ENCODE measurements at places on chromosomes 2 and 18. TPM values are rescaled to one million over a fixed set of nuclear protein-coding genes. Genes with fewer than 3 reads are reported as not detected.

GRCh38 chr18:37346048-37346447 is 219.6 kb downstream of the CELF4 start:
- no peak for DNase-seq

DNA sequence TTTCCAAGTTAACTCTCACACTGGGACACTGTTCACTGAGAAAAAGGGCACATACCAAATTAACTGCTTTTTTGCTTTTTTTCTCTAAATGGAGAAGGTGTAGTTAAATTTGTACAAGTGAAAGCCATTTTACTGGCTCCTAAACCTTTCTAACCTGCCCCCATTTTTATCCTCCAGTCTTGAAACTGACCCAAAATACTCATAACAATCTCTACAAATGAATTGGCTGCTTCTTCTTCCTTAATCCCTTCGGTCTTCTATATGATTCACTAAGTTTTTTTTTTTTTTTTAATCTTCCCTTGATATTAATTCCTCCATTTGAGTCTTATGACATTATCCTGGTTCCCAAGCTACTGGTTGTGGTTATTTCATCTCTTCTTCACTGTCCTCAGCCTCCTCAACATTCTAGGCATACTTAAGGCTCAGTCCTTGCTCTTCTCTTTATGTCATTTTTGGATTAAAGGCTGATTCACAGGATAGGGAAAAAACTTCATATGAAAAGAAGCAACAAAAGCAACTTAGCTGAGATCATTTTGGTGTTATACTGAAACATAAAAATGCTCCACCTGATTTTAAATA is 19.8 kb downstream of the ORC2 start:
- no peak for DNase-seq

DNA sequence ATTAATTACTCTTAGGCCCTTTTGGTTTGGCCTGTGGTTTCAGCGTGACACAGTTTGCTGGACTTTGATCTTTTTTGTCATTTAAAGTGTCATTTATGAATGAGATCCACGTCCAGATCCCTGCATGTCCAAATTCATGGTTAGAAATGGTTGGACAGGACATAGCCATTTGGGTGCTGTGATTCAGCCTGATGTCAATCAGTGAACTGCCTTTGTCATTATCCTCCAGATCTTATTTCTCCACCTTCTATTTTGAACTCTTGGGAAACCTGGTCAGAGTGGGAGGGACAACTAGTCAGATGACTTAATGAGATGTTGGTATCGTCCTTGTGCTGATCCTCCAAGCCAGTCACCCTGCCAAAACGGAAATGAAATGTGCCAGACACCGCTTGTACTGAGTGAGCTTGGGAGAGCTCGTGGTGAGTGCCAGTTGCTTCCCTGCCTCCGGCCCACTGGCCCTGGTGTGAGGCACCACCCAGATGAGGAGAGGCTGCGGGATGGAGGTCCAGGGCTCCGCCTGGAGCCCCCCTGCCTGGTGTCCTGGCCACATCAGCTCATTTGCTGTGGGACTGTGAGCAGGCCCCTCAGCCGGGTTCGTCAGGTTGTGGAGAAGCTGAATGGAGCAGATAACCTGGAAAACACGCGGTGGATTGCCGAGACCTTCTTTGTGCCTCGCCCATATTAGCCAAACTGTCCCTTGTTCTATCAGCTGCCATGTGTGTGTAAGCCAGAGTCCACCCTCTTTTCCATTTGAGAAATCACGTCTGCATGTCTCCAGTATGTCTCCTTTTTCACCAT is 70.1 kb downstream of the DGKD start:
- DNase-seq: peak; percentile 85

DNA sequence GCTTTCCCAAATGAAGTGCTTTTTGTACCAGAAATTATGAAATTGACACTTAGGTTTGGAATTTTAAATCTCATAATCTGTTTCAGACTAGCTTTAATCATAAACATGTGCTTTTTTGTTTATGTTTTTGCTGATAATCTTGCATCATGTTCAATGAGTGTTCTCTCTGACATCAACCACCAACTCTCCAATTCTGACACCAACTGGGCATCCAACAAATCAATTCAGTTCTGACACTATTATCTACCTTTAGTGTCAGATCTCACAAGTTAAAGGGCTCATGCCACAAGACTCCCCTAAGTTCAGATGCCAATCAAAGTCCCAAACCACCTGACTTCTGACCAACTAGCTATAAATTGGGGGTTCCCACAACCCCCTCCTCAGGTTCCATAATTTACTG is 19.6 kb downstream of the PELI1 start:
- no peak for DNase-seq

- no peak for DNase-seq
These were observed 117.7 kb upstream of the ACVR1C start for GRCh38 chr2:157746234-157746950.

GRCh38 chr18:11980494-11981191 is 664 bp upstream of the IMPA2 start:
- peak; percentile 100 for DNase-seq

DNA sequence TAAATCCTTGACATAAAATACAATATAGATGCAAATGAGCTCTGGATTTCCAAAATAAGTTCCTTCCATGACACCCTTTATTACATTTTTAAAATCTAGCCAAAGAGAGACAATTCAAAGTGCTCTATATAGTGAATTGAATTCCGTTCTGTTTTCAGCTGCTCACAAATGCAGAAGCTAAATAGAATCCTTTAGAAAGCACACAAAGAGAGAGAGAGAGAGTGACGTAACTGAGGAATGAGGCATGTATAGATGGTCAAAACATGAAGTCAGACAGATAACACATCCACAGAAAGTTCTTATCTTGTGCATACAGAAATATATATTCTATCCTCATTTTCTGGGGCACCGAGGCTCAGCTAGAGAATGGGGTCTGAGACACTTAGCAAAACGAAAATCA is 344.7 kb upstream of the NETO1 start:
- DNase-seq: no peak

DNA sequence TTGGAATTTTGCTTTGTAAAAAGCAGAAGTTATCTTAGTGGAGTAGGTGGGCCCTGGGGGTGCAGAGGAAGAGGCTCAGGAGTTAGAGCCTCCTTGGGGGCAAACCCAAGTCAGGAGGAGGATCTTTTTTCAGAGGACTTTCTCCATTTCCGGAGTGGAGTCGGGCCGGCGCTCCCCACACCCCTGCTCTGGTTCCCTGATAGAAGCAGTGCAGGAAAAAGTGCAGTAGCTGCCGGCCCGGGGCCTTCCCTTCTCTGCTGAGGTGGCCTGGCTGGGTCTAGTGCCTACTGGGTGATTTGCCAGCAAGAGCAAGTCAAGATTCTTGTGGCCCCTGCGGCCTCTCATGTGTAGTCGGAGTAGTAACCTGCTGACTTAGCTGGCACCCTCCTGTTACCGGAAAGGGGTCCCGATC is 124.2 kb upstream of the HS6ST1 start:
- DNase-seq: peak; percentile 58

DNA sequence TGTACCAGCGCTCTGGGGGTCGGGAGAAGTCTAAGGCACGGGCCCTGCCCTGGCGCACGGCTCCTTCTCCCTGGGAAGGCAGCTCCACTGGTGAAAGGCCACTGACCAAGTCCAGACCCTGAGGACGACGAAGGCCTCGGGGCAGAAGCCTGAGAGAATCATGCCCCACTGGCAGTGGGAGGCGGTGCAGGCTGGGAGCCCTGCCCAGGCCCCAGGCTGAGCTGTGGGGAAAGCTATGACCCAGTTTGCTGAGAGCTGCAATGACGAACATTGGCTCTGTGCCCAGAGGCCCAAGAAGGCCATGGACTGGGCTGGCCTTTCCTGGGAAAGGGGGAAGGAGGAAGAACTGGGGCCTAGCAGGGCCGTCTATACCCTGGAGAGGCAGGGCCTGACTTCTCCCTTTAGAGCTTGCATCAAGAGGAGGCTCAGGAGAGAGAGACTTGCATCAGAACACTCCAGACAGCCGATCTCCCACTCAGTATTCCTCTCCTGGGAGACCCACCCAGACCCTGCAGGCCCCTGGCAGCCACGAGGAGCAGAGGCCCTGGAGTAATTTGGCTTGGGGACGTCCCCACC is 32.9 kb downstream of the HS1BP3 start:
- DNase-seq: peak; percentile 98

DNA sequence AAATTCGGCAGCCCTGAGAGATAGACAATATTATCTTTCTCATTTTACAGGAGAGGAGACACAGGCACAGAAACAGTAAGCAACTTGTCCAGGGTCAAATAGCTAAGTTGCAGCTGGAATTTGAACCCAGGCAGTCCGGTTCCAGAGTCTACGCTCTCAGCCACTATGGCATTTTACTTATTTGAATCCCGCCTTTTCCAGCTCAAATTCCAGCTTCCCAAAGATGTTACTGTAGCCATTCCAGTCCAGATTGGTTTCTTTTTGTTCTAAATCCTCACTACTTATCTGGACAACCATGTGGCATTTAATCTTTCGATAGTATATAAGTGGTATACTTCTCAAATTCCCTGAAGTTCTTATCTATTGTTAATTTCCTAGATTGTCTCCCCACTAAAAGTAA is 125.7 kb downstream of the NBAS start:
- DNase-seq: no peak

FNDC4 gene
- total RNA-seq: 2.4 TPM

PDIA6 gene
- total RNA-seq: 134 TPM

UGT1A3 gene
- total RNA-seq: not detected

ABCG8 gene
- total RNA-seq: not detected

Data from upper lobe of left lung (tissue), 6 donors.